Colonic mucosa (tissue), 4 donors: ENCODE measurements at places on chromosomes 1 and 21. TPM values are rescaled to one million over a fixed set of nuclear protein-coding genes. Genes with fewer than 3 reads are reported as not detected.

Gene KRTAP7-1
- total RNA-seq: not detected

Gene LYPD8
- 40.8 TPM for total RNA-seq

- H3K27ac ChIP-seq: no peak overlapping the region
- no peaks in the 10 kb centered on the region for H3K4me1 ChIP-seq
- H3K27me3 ChIP-seq: no peaks in the 10 kb centered on the region
- DNase-seq: no peak
- no peaks in the 10 kb centered on the region for H3K36me3 ChIP-seq
Observed at GRCh38 chr1:246425895-246426294, 81.2 kb downstream of the SMYD3 start.

DNA sequence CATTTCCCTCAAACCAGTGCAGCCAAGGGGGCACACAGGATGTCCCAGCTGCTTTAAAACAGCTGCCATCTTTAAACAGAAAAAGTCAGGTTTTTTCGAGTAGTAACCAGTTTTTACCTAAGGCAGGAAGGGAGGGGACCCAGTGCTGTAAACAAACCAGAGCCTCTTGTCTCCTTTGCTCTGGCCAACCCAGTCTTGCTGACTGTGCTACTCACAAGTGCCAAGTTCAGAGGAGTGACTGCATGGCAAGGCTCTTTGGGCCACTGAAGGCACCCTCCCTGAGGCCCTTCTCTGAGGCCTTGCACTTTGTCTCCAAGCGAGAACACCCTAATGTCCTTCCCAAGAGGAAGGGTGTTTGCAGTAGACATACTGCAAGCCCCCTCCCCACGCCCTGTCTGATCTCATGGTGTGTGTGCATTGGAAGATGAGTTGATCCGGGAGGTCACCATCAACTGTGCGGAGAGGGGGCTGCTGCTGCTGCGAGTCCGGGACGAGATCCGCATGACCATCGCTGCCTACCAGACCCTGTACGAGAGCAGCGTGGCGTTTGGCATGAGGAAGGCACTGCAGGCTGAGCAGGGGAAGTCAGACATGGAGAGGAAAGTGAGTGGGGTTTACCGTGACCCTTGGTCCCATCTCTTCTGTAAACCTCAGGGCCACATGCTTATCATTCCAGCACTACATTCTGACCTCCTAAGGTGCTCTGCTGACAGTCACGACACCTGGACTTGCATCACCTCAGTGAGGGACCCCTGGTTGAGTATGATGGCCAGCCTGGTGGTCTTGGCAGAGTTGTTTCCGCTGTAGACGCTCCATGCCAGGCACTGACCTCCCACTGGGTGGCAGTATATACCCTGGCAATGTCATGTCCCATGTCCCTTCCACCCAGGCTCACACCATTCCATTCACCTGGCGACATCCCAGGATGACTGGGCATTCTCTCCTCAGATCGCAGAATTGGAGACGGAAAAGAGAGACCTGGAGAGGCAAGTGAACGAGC lies 4.7 kb downstream of the DNALI1 start:
- no peak overlapping the region for H3K27ac ChIP-seq
- peak; percentile 25 for DNase-seq
- peaks cover 6% of the 10 kb centered on the region for H3K36me3 ChIP-seq
- peaks cover 3% of the 10 kb centered on the region for H3K4me1 ChIP-seq
- no peaks in the 10 kb centered on the region for H3K27me3 ChIP-seq

DNA sequence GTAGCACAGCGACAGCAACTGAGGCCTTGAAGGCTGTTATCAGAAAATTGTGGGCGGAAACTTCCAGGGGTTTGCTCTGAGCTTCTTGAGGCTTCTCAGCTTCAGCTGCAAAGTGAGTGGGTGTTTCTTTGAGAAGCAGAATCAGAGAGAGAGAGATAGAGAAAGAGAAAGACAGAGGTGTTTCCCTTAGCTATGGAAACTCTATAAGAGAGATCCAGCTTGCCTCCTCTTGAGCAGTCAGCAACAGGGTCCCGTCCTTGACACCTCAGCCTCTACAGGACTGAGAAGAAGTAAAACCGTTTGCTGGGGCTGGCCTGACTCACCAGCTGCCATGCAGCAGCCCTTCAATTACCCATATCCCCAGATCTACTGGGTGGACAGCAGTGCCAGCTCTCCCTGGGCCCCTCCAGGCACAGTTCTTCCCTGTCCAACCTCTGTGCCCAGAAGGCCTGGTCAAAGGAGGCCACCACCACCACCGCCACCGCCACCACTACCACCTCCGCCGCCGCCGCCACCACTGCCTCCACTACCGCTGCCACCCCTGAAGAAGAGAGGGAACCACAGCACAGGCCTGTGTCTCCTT lies at the start of gene FASLG:
Gene FASLG (plus strand): TSS at position 233 of the 583 bp plus-strand sequence. CDS start 99 bp downstream, at position 332.
- no peak within 1 kb of the TSS for H3K27ac ChIP-seq
- no peaks in the 10 kb centered on the region for H3K4me1 ChIP-seq
- H3K36me3 ChIP-seq: no peaks in the 10 kb centered on the region
- no peaks in the 10 kb centered on the region for H3K27me3 ChIP-seq
- H3K4me3 ChIP-seq: no peak within 1 kb of the TSS

GRCh38 chr21:14358775-14359174 lies 24.2 kb downstream of the HSPA13 start:
- no peak overlapping the region for H3K27ac ChIP-seq
- no peaks in the 10 kb centered on the region for H3K4me1 ChIP-seq
- H3K4me3 ChIP-seq: no peak overlapping the region

GRCh38 chr1:112904831-112905261 lies 51.1 kb downstream of the SLC16A1 start:
- peak; percentile 81 for DNase-seq
- no peaks in the 10 kb centered on the region for H3K4me1 ChIP-seq
- no peaks in the 10 kb centered on the region for H3K27me3 ChIP-seq

DNA sequence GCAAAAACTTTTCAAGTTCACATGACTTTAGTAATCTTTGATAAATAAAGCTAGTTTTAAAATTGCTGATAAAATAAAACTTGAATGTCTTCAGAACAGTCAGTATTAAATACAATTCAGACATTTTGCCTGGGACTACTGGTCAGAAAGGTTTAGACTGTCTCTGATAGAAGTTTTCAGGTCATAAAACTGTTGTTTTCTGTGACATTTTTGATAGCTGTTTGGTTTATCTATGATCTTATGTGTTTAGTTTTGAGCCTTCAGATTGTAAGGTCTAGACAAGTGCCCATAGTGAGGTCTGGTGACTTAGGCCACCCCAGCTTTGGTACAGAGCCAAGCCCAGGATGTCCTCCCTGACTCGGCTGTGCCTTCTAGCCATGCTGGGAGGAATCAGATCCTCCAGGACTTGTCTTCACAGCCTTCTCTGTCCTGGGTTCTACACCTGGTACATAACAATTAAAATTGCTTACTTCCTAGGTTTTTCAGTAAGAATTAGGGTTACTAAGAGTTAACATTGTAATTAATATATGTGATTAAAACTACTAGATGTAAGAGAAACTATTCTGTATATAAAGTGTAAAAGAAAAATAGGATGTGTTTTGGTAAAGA lies 15.1 kb upstream of the DNAH14 start:
- DNase-seq: no peak
- H3K36me3 ChIP-seq: no peaks in the 10 kb centered on the region
- H3K27me3 ChIP-seq: no peaks in the 10 kb centered on the region
- H3K27ac ChIP-seq: no peak overlapping the region

- H3K36me3 ChIP-seq: no peaks in the 10 kb centered on the region
- no peak for DNase-seq
- H3K27me3 ChIP-seq: no peaks in the 10 kb centered on the region
- no peaks in the 10 kb centered on the region for H3K4me1 ChIP-seq
- no peak overlapping the region for H3K4me3 ChIP-seq
Observed at GRCh38 chr21:35405981-35406380, 356.9 kb upstream of the RUNX1 start.

- H3K4me1 ChIP-seq: no peaks in the 10 kb centered on the region
- DNase-seq: no peak
- no peak overlapping the region for H3K27ac ChIP-seq
- H3K36me3 ChIP-seq: no peaks in the 10 kb centered on the region
Observed at GRCh38 chr1:2629627-2630497, 3.0 kb downstream of the MMEL1 start.

DNA sequence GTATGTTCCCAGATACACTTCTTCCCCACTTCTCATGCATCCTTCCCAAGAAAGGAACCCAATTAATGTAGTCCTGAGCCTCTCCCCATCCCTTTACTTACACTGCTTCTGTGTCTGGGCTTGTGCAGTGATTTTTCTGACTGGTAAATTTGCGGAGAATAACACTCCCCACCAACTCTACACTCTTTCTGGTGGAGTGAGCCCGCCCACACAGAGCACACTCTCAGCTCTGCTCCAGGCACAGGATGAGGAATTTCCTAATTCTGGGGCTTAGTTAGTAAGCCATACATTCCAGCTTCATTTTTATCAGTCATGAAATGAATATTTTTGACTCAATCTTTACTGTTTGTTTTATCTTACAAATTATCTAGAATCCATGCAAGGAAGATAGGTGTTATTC lies 38.6 kb downstream of the FMO4 start:
- H3K36me3 ChIP-seq: no peaks in the 10 kb centered on the region
- no peaks in the 10 kb centered on the region for H3K27me3 ChIP-seq
- no peak for DNase-seq
- no peaks in the 10 kb centered on the region for H3K4me1 ChIP-seq
- no peak overlapping the region for H3K4me3 ChIP-seq

DNA sequence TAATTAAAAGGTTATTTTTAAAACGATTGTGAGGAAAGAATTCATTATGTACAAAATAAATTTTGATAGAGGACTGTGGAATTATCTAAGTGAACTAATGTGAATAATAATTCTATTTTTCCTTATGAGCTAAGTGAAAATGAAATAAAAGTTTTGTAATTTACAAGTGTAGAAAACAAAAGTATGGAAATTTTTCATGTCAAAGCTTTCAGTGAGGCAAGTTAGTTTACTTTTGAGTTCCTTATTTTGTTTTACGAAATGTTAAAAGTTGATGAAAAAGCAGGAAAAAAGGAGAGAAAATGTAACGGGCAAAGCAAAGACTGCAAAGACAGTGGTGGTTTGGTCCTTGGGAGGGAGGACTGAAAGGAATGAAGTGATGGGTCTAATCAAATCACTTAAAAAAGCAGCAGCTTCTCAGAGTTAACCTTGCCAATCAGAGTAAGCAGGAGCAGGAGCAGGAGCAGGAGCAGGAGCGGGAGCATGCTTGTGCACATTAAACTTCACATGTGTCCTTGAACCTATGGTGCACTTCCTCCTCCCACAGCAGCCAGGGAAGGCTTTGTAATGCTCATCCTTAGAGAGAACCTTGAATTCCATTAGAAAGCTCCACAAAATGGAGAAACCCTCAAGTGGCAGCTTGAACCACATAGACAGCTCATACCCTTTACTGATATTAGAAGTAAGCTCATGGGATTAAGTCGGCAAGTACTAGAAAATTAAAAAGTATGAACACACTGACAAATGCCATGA lies 133.4 kb downstream of the LHX4 start:
- DNase-seq: no peak
- no peak overlapping the region for H3K4me3 ChIP-seq

DNA sequence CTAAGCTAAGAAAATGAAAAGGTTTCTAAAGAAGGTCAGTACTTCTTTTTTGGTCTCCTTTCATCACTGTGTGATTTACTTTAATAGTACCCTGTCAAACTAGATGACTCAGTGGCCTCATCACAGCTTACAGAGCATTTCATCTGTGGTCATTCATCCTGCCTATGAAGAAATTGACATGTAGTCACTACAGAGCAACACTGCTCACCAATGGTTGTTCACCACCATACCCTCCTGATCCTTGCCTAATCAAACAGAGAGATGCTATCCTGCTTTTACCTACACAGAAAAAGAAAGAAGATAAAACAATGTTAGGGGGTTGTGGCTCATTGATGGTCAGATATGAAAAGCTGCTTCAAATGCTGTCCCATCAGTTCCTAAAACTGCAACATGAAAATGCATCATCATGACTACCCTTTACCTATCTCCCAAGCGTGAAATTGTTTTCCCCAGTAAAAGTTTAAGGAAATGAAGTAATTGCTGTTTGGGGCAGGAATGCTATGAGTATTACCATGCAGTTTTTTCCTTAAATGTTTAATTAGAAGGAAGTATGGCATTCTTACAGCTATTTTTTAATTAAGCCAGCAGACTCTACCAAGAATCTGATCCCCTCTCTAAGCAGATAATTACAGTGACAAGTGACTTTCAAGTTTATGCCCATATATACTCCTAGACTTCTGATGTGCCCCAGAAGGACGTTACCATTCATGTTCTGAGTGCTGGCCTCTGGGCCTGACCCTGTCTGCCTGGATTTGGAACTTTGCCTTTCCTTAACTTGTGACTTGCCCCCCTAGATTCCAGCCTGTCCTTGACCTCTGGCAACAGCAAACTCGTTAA lies 46.1 kb upstream of the FBXO28 start:
- H3K27ac ChIP-seq: peak overlapping the region; percentile 17
- DNase-seq: no peak
- H3K4me3 ChIP-seq: no peak overlapping the region
- H3K36me3 ChIP-seq: no peaks in the 10 kb centered on the region
- H3K27me3 ChIP-seq: no peaks in the 10 kb centered on the region

- H3K27ac ChIP-seq: no peak overlapping the region
- no peaks in the 10 kb centered on the region for H3K36me3 ChIP-seq
- H3K4me3 ChIP-seq: no peak overlapping the region
- DNase-seq: no peak
- H3K27me3 ChIP-seq: no peaks in the 10 kb centered on the region
- no peaks in the 10 kb centered on the region for H3K4me1 ChIP-seq
Observed at GRCh38 chr1:164177118-164177517, 381.9 kb upstream of the PBX1 start.

GRCh38 chr1:155989242-155990004 lies 11.1 kb upstream of the ARHGEF2 start:
- no peaks in the 10 kb centered on the region for H3K36me3 ChIP-seq
- peak; percentile 72 for DNase-seq
- H3K4me1 ChIP-seq: peaks cover 3% of the 10 kb centered on the region
- H3K27ac ChIP-seq: peak overlapping the region; percentile 13
- no peaks in the 10 kb centered on the region for H3K27me3 ChIP-seq

DNA sequence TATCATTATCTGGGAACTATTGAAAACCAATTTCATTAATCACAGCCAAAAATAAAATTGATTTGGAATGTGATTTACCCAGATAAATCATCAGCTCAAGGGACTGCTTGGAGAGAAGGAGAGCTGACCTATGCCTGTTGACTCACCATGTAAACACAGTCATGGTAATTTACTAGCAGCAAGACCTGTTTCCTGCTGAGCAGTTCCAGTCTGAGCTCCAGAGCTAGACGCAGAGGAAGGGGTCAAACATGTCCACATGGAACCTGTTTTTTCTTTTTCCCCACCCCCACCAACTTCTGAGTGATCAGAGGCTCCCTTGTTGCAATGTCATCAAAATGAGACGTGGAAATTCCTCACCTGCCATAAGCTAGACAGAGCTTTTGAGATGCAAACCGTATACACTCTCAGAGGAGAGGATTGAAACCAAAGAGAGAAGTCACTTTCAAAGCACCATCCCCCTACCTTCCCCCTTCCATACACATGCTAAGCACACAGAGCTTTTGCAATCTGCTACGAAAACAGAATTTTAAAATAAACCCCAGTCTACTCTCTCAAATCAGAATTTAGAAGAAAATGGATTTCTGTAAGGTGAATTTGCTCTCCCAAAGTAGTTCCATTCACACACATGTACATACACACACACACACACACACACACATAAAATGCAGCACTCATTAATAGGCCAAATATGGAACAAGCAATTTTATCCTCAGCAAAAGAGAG lies 55.9 kb upstream of the PTGFRN start:
- H3K27ac ChIP-seq: peak overlapping the region; percentile 57
- H3K27me3 ChIP-seq: no peaks in the 10 kb centered on the region
- no peak overlapping the region for H3K4me3 ChIP-seq
- peak; percentile 75 for DNase-seq
- H3K4me1 ChIP-seq: no peaks in the 10 kb centered on the region
